K562 (cell line): ENCODE measurements at places on chromosomes 2 and 18.

GRCh38 chr2:68932402-68932801 is 20.3 kb downstream of the GKN2 start:
- DNase-seq = no peak
- H3K27me3 ChIP-seq = peaks cover 42% of the 10 kb centered on the region
- no peaks in the 10 kb centered on the region for H3K4me1 ChIP-seq
- H3K36me3 ChIP-seq = no peaks in the 10 kb centered on the region

DNA sequence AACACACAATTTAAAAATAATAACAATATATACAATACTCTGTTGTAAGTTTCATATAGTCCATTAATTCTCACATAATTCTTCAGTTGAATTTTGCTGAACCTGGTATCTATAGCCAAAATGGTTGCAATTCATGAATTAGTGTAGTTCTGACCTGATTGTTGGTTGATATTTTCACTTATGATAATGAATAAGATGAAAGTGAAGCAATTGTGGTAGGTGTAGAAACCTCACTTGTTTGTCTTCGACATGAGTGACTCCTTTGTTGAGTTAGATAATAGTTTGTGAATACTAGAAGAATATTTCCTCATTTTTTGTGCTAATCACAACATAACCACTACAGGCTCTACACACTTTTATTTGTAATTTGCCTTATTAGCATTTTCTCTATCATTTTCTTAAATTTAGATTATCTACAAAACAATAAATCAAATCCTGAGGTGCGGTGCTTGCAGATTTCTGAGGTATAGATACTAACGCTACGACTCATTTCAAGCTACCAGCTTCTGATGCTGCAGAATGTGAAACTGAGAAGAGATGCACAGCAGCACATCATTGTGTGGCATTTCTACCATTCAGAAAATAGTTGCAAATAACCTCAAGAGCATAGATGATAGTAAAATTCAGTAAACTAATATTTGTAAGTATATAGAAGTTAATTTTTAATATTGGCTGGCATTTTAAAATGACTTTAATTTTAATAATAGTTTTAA is 117.9 kb downstream of the KCNH7 start:
- no peak overlapping the region for H3K4me3 ChIP-seq
- H3K27ac ChIP-seq = no peak overlapping the region
- H3K27me3 ChIP-seq = no peaks in the 10 kb centered on the region
- no peak for DNase-seq
- H3K36me3 ChIP-seq = no peaks in the 10 kb centered on the region
- H3K4me1 ChIP-seq = no peaks in the 10 kb centered on the region

DNA sequence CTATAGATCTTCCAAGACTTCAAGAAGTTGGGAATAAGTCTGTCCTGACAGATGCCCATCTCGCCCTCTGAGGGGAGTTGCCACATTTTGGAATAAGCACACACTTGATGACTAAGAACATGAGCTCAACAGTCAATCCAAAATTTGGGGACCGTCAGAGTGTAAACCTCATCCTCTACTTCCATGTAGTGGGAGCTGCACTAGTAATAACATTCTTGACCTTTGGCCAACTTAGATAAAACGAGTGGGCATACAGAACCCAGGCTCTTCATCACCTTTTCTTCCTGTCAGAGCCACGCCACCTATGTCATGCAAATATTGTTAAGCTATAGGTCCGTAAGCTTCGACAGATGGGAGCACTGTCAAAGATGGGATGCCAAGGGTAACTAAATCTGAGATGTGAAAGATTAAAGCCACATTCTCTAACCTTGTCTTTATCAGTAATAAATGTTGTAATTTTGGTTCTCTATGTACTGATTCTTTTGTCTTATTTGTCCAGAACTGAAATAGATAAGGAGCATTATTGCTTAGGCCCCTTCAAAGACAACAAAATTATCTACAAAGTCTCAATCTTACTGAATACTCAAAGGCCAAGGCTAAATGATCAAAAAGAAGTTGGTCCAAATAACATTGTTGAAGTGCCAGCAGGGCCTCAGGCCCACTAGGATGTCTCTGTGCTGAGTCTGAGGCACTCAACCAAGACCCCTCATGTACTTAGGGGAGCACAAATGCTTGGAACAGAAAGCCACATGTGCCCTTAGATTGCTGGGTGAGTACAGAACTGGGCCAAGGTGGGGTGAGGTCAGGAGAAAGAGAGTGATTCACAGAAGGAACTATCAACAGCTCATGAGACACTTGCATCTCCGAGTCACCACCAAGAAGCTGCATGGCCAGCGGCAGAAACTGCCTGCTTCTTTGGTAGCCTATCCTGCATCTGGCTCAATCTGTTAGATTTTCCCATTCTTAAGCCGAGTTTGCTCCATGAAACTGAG is 15.0 kb downstream of the CDH2 start:
- no peaks in the 10 kb centered on the region for H3K36me3 ChIP-seq
- H3K4me1 ChIP-seq = no peaks in the 10 kb centered on the region
- no peak overlapping the region for H3K27ac ChIP-seq
- no peaks in the 10 kb centered on the region for H3K27me3 ChIP-seq

- H3K4me1 ChIP-seq = no peaks in the 10 kb centered on the region
- no peak overlapping the region for H3K27ac ChIP-seq
- H3K36me3 ChIP-seq = no peaks in the 10 kb centered on the region
Measured at GRCh38 chr2:212282671-212283261, 255.8 kb downstream of the ERBB4 start.

DNA sequence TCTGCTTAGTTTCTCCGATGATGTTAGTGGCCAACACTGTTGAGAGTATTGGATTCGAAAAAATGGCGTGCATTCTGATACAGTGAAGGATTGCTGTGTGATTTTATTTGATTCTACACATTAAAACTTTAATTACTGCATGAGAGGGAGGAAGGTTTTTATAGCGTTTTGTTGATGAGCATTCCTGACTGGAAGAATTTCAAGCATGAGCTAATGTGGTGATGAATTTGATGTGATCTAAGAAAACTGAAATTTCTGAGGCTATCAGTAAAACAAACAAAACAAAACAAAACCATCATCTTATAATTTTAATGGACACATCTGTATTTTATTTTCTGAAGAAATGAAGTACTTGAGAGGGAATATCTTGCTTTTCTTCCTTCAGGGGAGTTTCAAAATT is 59.6 kb downstream of the ITGB6 start:
- H3K4me1 ChIP-seq = no peaks in the 10 kb centered on the region
- no peak overlapping the region for H3K27ac ChIP-seq
- no peak overlapping the region for H3K4me3 ChIP-seq
- DNase-seq = no peak
- H3K27me3 ChIP-seq = no peaks in the 10 kb centered on the region; the same call in 1 of the 2 replicates

DNA sequence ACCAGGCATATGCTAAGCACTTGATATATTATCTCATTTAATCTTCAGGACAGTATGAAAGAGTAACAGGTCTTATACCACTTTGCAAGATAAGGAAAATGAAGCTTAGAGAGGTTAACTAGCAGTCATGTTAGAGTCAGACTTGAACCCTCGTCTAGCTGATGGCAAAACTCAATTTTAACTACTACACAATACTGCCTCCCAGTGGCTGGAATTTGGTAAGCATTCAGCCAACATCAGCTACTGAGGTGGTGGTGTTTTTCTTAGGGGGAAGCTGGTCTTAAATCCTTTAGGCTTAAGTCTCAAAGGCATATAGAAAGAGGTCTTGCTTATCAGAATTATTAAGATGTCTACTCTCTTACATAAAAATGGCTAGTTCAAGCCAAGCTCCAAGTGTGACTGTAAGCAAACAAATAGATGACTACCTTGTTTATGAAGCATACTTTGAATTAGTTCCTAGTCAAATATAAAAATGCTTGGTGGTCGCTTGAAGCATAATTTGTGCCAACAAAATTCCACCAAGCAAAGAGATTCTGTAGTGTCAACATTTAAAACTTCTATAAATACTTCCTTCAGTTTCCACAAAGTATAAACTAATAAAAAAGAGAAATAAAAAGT is 325.4 kb upstream of the FIGN start:
- H3K27ac ChIP-seq = no peak overlapping the region
- H3K27me3 ChIP-seq = no peaks in the 10 kb centered on the region

GRCh38 chr2:47721296-47721695 is 61.6 kb upstream of the MSH6 start:
- H3K27me3 ChIP-seq = peaks cover 6% of the 10 kb centered on the region; the same call in 2 of the 3 replicates
- DNase-seq = no peak
- no peaks in the 10 kb centered on the region for H3K36me3 ChIP-seq

DNA sequence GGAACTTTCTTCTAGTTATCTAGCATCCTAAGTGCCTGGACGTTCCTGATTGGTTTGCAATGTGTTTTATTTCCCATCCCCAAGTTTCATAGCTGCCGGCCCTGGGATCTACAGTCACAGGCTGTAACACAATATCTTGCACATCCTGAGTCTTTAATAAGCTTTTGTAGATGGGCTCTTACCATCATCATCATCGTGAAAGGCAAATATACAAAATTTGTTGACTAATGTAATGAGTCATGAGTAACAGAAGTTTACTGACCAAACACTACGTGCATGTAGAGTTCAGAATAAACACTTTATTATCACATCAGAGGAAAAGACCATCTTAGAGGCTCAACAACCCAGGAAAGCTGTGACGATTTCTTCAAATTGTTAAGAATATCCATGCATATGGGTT is 8.1 kb upstream of the TYMS start:
- H3K27me3 ChIP-seq = no peaks in the 10 kb centered on the region
- H3K36me3 ChIP-seq = no peaks in the 10 kb centered on the region
- H3K4me1 ChIP-seq = peaks cover 16% of the 10 kb centered on the region
- no peak overlapping the region for H3K27ac ChIP-seq
- no peak for DNase-seq

GRCh38 chr2:230984393-230985220 is 11.3 kb upstream of the SPATA3 start:
- H3K4me1 ChIP-seq = peaks cover 2% of the 10 kb centered on the region; the same call in 1 of the 3 replicates
- no peak overlapping the region for H3K27ac ChIP-seq
- no peak for DNase-seq
- peaks cover 10% of the 10 kb centered on the region for H3K27me3 ChIP-seq

DNA sequence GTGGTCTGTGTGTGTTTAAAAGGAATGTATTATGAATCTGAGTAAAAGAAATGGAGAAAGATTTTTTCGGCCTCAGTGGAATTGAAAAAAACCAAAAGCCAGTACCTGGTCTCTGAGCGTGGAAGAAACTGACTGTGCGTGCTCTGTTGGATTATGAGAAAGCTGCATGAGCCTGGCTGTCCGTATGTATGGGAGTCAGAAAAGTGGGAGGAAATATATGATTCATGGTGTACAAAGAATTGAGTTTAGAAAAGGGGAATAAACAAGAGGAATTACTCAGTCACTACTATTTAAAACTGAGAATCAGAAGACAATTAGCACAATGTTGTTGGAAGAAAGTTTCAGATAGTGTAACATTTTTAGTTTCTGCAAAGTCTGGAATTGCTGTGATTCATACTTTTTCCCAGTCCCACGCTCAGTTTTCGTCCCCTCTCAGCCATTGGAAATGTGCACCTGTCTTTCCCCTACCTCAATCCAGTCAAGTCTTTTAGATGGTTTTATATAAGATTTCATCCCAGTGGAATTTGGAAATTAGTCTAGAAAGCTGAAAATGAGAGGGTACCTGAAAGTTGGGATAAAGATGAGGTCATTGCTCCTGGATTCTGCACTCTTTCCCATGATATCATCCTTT is 66.4 kb upstream of the CHMP1B start:
- no peaks in the 10 kb centered on the region for H3K4me1 ChIP-seq
- no peak for DNase-seq
- no peak overlapping the region for H3K4me3 ChIP-seq
- H3K27me3 ChIP-seq = peaks cover 19% of the 10 kb centered on the region; the same call in 2 of the 3 replicates
- H3K36me3 ChIP-seq = no peaks in the 10 kb centered on the region
- H3K27ac ChIP-seq = no peak overlapping the region

GRCh38 chr2:128817813-128818212 is 499.1 kb upstream of the HS6ST1 start:
- H3K4me3 ChIP-seq = no peak overlapping the region
- peaks cover 3% of the 10 kb centered on the region; the same call in 1 of the 2 replicates for H3K27me3 ChIP-seq
- no peaks in the 10 kb centered on the region for H3K36me3 ChIP-seq
- no peak for DNase-seq
- no peak overlapping the region for H3K27ac ChIP-seq
- H3K4me1 ChIP-seq = no peaks in the 10 kb centered on the region

DNA sequence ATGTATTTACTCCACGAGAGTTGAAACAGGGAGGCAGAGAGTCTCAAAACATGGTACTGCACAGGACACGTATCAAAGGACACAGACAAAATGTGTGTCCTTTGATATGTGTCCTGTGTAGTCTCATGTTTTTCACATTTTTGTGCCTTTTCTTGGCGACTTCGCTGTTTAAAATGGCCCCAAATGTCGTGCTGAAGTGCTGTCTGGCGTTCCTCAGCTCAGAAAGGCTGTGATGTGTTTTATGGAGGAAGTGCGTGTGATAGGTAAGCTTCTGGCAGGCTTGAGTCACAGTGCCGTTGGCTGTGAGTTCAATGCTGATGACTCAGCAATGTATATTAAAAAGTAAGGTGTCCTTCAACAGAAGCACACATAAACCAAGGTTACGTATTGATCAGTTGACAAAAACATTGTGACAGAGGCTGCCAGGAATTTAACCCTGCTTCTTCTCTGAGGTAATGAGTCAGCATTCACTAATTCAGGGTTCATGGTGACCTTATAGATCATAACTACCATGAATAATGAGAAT is 78.2 kb downstream of the DYSF start:
- H3K27ac ChIP-seq = 0 out of 3 replicates have a peak overlapping the region, but pooled peaks have one; percentile 15
- peaks cover 35% of the 10 kb centered on the region for H3K27me3 ChIP-seq
- H3K4me1 ChIP-seq = no peaks in the 10 kb centered on the region
- DNase-seq = peak; percentile 30
- H3K36me3 ChIP-seq = no peaks in the 10 kb centered on the region

- H3K4me1 ChIP-seq = peaks cover 5% of the 10 kb centered on the region; the same call in 1 of the 3 replicates
- no peak overlapping the region for H3K4me3 ChIP-seq
- DNase-seq = no peak
- no peak overlapping the region for H3K27ac ChIP-seq
- H3K27me3 ChIP-seq = no peaks in the 10 kb centered on the region
Measured at GRCh38 chr2:237722616-237723015, 76.0 kb upstream of the RBM44 start.
